ENCODE measurements at places on chromosomes 2 and 18.

- no peak for DNase-seq
Observed at GRCh38 chr2:76180676-76181075, 470.0 kb upstream of the GCFC2 start.

GRCh38 chr2:162086904-162087303 lies 12.9 kb upstream of the DPP4 start:
- DNase-seq, result no peak

- no peak for DNase-seq
Observed at GRCh38 chr2:123597988-123598387, 427.1 kb upstream of the CNTNAP5 start.

GRCh38 chr18:22564036-22564435 lies 146.3 kb upstream of the CTAGE1 start:
- no peak for DNase-seq

- DNase-seq, result no peak
Observed at GRCh38 chr2:136010126-136010525, 24.7 kb upstream of the DARS1 start.

- no peak for DNase-seq
Observed at GRCh38 chr2:236105955-236106607, 62.1 kb downstream of the GBX2 start.
